ENCODE measurements at places on chromosomes 11 and 22.

DNA sequence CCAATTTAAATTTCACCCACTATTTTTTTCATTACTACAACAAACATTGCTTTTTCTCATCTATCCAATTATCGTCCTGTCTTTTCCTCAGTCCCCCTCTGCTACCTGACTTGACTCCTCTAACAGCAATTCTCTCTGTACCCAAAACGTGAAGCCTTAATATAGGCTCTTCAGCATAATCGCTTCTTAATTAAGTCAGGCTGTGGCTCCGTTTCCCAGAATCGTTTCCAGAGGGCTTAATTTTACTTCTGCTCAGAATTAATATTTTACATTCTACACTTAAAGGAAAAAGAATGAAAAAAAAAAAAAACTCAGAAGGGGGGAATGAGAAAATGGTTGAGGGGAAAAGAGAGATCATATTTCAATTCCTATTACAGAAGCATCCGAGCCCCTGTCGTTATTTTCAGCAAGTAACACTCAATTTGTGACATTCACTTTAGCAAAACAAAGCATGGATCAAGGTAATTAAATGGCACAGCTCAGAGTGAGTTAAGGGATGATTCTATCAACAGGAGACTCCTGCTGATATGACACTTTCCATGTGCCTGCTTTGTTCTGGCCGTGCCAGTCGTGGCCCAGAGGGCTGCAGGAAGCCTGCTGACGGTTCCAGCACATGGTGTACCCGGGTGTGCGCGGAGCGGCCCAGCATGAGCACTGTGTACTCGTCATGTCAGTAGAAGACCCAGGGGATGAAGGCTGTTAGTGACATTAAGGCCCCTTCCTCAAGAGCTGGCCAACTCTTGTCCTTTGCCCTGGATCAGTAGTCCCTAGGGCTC is 272.5 kb downstream of the NTM start:
- DNase-seq: no peak

- no peak for DNase-seq
Measured at GRCh38 chr11:41254966-41255365, 204.5 kb downstream of the LRRC4C start.

DNA sequence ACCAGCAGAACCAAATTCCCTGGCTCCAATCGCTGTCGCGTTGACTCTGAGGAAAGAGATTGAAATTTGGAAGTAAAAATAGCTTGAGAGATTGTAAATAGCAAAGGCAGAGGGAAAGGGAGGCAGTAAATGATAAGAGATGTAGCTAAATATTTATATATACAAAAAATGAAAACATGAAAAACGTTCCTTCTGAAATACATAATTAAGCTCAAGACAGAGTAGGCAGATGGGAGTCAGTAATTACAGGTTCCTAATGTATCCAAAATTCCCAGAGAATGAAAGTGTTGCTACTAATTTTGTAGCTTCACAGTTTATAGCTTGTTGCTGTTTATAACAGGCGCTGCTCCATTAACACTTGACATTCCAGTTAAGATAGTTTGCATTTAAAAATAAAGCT is 648.7 kb downstream of the KCNA4 start:
- no peak for DNase-seq

DNA sequence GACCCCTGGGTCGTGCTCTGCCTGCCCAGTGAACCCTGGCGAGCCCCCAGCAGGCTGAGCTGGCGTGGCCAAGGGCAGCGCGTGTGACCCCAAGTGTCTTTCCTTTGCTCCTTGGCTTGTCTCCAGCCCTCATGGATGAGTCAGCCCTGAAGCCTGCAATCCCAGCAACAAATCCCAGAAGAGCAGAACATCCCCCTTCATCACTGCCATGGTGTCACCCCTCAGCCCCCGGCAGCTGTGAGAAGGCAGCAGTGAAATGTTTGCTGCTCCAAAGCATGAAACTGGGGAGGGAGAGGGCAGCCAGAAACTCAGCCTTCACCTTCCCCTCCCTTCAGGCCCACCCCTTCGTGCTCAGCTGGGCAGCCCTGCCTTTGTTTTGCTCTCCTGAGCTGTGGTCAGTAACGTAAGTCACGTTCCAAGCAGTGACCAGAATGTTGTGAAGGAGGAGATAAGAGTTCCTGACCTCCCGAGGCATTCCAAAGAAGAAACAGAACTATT is 29.8 kb downstream of the ADAMTS15 start:
- no peak for DNase-seq

- no peak for DNase-seq
Measured at GRCh38 chr11:122214567-122214966, 98.6 kb upstream of the BLID start.

DNA sequence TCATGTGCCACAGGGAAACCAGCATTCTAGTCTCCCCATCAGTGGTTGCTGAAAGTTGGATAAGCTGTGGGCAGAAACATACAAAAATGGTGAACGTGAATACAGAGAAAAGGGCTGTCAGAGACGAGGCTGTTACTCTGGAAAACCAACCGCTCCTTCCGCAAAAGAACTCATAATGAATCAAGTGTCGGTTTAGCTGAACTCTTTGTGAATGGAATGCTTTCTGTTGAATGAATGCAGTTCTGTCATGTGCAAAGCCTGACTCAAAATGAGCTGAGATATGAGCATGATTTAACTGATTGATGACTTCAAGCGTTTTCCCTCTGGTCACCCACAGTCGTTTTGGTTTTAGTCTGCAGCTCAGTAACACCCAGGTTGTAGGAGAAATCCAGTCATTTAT is 298.3 kb downstream of the ETS1 start:
- no peak for DNase-seq

- no peak for DNase-seq
Measured at GRCh38 chr11:2512431-2513407, 67.9 kb downstream of the KCNQ1 start.

DNA sequence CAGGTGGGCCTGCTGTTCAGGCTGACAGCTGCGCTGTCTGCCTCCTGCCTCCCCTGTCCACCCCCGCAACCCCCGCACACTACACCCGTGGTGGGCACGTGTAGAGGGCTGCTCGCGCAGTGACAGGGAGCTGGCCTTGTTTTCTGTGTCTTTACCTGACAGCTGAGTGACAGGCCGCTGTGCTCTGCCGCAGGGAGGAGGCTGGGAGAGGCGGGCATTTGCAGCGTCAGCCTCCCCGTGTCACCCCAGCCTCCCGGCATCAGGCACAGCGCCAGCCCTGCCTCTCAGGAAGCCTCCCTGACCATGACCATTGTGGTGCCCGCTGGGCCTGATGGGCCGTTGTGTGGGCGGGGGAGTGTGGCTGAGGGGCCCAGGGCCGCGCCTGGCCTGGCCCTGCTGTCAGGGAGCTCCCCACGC is 32.0 kb upstream of the RELT start:
- no peak for DNase-seq

GRCh38 chr11:70824605-70825245 is 426.4 kb downstream of the CTTN start:
- DNase-seq: no peak

DNA sequence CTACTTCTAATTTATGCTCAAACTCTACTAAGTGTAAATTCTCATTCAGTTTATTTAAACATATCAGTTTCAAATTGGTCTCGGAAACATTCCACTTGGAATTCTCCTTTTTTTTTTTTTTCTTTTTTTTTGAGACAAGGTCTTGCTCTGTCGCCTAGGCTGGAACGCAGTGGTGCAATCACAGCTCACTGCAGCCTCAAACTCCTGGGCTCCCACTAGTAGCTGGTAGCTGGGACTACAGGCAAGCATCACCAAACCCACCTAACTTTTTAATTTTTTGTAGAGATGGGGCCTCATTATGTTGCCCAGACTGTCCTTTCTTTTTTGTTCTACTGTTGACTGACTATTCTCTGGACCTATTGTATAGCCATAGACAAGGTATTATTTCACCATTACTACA is 33.3 kb upstream of the CCDC81 start:
- no peak for DNase-seq

GRCh38 chr22:20186183-20186870 is 35.5 kb upstream of the CCDC188 start:
- DNase-seq: no peak

- no peak for DNase-seq
Measured at GRCh38 chr11:76656571-76657081, 13.9 kb downstream of the LRRC32 start.

DNA sequence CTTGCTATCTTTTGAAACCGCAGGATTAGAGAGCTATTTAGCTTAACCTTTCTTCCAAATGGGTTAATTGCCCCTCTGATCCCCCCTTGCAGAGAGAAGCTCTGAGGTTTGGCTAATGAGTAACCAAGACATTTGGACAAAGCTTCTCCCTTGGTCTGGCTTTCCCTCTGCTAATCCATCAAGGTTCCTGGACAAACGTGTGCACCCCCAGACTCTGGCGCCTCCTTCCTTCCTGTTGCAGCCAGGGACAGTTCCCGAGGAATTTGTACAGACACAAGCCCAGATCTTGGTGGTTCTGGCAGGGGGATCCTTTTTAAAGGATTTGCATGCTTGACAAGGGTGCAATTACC is 1.6 kb downstream of the KIAA1671 start:
- DNase-seq: no peak

- no peak for DNase-seq
Measured at GRCh38 chr11:89484896-89485295, 6.3 kb downstream of the NOX4 start.

DNA sequence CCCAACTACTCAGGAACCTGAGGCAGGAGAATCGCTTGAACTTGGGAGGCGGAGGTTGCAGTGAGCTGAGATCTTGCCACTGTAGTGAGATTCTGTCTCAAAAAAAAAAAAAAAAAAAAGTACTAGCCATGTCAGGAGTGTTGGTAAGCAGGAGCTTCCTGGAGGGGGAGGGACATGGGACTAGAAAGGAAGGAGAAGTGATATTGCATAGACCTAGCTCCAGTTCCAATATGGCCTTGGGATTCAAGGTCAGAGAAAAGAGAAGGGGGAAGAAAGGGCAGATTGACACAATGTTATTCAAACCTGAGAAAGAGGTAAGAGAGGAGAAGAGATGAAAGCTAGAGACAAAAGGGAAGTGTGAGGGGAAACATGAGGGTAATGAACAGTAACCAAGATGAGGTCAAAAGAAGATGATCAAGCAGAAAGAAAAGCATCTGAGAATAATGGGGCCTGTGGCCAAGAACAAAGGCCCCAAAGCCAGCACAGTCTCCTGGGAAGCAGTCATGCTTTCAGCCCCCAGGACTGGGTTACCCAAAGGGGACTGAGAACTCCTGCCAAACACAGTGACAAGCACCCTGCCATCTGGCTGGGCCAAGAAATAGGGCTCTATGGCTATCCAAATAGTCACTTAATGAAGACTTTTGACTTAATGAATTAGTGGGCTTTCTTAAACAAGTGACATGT is 51.7 kb upstream of the FTH1 start:
- DNase-seq: no peak

DNA sequence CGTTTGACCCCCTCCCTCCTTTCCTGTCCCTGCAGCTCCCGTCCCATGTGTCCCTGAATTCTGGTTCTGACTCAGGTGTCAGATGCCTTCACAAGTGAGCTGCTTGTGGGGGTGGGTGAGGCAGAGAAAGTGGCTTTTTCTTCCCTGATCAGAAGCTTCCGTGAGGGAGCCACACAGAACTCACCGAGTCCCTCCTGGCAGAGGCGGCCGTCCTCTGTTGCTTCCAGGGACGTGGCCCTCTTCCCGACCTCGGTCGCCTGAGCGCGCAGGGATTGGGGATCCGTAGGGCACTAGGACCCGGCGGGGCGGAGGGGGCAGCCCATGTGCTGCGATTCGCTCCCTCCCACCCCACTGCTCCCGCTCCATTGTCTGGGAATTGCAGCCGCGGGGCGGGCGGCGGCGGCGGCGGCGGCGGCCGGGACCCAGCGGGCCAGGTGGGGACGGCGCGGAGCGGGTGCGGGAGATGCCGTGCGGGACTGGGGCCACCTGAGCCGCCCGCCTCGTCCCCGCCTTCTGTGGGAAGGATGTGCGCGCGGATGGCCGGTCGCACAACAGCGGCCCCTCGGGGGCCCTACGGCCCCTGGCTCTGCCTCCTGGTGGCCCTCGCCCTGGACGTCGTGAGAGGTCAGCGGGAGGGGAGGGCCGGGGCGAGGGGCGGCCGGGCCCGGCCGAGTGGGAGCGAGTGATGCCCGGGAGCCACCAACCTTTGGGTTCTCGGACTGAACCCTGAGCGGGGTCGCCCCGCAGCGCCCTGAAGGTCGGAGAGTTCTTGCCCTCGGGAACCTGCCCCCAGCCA is at the start of gene TMEM132A:
TMEM132A (plus strand) TSS at position 351 of the 796 bp plus-strand sequence; CDS start at position 525, 174 bp downstream.
- no peak for DNase-seq

All from effector memory CD8-positive, alpha-beta T cell (primary cell).